ENCODE measurements at places on chromosomes 11 and 22.

GRCh38 chr11:46528445-46529094 lies 65.3 kb downstream of the AMBRA1 start:
- DNase-seq: no peak

GRCh38 chr11:72762641-72763304 lies 10.6 kb upstream of the ARAP1 start:
- no peak for DNase-seq

DNA sequence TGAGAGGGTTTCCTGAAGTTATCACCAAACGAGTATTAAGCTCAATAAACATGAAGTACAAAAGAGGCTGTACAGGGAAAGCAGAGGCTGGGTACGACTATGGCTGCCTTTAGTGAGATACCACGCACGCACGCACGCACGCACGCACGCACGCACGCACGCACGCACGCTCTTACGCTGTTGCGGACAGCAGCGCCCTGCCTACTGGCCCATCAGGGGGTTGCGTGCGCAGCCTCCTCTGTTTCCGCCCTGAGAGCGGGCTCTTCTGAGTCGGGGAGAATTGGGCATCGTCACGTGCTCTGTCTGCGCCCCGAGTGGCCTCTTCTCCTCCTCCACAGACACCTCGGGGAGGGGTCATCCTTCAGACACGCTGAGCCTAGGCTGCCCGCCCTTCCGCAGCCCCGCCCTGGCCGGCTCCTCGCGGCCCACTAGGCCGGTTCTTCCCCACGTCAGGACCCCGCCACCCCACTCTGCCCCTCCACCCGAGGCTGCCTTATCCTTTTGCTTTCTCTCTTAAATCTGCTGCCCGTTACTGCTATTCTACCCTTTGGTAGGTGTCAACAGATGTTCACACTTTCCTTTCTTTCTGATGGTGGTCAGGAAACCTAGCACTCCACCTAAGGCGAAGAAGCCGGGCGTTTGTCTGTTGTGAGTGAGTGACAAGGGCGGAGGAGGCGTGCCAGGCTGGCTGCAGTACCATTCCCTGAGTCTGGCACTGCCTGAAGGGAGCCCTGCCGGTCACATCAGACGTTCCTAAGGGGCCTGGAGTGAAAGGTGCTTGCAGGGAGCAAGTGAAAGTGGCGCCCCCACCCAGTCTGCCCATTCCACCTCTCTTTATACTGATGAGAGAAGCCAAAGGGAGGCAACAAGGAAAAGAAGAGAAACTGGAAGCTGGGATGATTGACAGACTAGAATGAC lies 300.4 kb upstream of the B3GAT1 start:
- no peak for DNase-seq

DNA sequence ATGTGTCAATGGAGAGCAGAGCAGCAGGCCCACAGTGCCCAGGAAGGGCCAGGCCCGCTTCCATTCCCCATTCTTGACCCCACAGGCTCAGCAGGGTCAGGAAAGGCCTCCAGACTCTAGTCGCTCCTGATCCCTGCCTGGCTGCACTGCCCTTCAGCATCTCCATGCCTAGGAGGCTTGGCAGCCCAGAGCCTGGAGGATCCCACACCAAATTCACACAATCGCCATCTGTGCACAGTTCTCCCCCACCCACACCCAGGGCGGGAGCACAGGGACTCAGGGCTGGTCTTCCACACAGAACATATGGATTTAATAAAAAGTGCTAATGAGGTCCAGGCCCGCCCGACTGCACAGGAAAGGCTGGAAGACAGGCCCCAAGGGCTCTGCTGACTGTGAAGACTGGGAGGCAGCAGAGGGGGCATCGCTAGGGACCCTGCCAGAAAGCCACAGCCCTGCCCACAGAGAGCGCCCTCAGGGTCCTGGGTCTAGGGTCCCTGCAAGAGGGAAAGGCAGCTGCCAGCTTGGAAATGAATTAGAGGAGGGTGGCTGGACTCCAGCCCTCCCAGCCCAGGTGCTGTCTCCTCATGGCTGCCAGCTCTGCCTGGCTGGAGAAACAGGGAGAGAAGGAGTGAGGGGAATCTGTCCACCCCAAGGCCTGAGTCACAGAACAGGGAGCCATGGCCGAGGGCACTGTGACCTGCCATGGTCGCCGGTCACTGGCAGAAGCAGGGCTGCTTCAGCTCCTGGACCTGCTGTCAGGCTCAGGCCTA lies 39.7 kb downstream of the DKK3 start:
- DNase-seq: no peak

DNA sequence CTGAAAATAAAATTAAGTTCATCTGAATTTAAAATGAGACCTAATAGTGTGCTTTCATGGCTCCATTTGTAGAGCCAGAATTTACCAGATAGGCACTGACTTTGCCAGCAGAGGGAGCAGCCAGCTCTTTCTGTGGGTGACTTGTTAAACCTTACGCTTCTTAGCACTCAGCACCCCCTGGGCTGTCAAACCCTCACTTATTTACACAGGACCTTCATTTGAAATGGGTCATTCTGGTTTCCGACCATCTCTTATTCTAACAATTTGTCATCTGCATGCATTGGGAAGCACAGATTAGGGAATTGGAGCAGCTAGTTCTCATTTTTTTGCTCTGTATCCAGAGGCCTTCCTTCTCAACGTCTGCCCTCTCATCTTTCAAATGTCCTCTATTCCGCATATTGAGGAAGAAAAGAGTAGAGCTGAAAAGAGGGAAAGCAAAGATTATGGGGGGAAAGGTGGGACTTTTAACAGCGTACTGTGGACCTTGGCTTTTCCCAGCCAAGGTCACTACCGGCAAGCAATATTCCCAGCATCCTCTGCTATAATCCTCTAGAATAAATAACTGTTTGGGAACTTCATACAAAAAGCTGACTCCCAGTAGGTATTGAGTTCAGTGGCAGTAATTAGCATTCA lies 3.1 kb downstream of the ASRGL1 start:
- DNase-seq: no peak

GRCh38 chr11:69317401-69318092 lies 23.6 kb downstream of the MYEOV start:
- no peak for DNase-seq

GRCh38 chr11:76825726-76826396 lies 34.9 kb upstream of the ACER3 start:
- no peak for DNase-seq

GRCh38 chr11:83681031-83681781 lies 395.0 kb upstream of the CCDC90B start:
- no peak for DNase-seq

DNA sequence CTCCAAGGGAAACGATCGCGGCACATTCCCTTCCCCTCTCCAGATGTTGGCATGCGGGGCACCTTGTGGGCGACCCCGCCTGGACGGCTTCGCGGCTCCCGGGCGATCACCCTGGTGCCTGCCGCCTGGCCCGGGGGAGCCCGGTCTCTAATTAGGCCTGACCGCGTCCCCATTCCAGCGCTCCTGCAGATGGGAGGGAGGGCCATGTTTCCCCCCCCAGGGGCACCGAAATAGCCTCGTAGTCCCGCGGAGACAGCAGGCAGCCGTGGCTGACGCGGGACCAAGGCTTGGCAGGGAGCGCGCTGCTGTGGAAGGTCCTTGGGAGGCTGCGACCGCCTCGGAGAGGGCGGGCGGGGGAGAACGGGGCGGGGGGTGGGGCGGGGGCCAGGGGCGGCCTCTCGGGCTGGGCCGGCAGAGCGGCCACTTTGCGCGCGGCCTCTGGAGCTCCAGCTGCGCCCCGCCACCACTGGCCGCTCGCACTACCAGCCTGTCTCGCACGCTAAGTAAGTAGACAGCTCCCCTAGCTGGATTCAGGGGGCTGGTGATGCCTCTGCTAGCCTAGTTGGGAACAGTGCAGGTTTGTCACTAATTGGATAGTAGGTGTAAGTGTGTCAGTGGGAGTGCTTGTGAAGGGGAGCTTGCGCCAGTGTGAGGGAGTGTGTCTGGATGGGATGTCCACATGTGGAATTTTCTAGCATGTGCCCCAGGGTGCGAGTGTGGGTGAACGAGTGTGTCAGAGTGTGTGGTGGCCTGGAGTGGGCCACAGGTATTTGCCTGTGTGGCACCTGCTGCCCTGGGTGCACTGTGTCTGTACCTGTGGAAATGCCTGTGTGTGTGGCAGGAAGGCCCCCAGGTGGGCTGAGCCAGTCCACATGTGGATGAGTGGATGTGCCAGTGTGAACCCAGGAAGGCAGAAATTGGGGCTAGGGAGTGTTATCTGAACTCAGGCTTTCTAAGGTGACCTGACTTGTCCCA lies at the start of gene INSC:
Gene INSC, plus strand, starts transcription at position 423 of the 975 bp plus-strand sequence. CDS start 34,252 bp downstream, outside the sequence.
- no peak for DNase-seq

GRCh38 chr11:94424662-94425061 lies 23.4 kb upstream of the GPR83 start:
- DNase-seq: no peak

- DNase-seq: no peak
These were observed 151.1 kb downstream of the FEZ1 start for GRCh38 chr11:125344846-125345420.

DNA sequence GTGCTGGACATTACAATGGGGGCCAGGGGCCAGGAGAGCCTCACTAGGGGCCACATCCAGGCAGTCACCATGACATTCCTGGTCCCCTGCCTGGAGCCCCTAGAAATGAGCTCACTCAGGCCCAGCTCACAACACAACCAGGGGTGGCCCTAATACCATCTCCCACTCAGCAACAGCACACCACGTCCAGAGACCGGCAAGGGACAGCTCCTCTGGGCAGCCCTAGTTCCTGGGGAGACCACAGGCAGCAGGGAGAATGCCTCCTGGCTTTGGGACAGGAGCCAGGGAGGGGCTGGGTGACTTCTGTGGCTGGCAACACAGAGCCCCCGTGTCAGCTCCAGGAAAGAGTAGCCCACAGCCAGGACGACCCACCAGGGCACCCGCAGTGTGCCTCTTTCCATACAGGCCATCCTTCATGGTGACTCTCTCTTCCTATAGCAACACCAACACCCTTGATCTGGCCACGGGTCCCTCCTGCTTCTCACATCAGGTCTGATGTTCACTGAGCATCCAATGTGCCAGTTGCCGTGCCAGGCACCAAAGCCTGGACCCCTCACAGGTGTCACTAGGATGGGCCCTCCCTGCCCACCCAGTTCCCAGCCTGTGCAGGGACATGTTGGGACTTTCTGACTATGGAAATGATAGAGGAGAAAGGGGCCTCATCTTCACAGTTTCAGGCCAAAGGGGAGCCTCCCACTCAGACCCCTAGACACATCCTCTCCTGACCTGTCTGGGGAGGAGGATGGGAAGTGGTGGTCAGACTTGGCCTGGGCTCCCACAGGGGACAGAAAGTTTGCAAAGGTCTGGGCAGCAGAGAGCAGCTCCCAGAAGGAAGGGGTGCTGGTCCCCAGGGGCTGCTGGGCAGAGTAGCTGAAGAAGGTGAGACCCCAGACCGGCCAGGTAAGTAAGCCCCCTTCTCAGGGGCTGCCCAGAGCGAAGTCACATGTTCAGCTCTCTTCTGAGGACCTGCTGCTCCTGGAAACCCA lies 43.2 kb downstream of the IGLL5 start:
- no peak for DNase-seq

- no peak for DNase-seq
These were observed 28.5 kb downstream of the DCDC1 start for GRCh38 chr11:31340903-31341572.

DNA sequence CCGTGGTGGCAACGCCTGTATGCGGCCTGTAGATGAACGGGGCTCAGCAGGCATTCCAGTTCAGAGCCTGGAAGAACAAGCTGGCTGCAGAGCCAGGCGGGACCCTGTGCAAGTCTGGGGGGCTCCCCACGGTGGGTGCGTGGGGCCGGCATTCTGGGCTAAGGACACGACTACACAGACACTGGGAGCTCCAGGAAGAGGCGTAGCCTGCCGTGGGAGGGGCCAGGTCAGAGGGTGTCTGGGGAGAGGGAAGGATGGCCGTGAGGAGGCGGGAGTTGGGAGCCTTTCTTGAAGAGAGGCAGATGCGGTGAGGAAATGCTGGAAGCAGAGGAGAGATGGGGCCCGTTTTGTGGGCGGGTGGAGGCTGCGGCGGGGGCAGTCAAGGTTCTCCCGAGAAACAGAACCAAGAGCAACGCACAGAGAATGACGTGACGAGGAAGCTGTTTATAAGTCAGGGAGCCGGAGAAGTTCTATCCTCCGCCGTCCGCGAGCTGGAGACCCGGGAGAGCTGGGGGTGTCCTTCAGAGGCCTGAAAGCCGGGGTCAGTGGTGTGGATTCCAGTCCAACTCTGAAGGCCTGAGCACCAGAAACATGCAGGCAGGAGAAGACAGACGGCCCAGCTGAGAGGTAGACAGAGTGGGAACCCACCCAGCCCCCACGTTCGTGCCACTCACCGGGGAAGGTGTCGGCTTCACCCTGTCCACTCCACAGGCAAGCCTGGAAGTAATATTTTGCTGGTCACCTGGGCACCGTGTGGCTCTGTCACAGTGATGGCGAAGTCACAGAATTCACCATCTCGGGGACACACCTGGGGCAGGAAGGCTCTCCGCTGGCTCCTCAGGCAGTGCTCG lies 529.6 kb downstream of the BRD1 start:
- DNase-seq: no peak

GRCh38 chr22:35547987-35548721 lies 7.5 kb downstream of the RASD2 start:
- DNase-seq: no peak

DNA sequence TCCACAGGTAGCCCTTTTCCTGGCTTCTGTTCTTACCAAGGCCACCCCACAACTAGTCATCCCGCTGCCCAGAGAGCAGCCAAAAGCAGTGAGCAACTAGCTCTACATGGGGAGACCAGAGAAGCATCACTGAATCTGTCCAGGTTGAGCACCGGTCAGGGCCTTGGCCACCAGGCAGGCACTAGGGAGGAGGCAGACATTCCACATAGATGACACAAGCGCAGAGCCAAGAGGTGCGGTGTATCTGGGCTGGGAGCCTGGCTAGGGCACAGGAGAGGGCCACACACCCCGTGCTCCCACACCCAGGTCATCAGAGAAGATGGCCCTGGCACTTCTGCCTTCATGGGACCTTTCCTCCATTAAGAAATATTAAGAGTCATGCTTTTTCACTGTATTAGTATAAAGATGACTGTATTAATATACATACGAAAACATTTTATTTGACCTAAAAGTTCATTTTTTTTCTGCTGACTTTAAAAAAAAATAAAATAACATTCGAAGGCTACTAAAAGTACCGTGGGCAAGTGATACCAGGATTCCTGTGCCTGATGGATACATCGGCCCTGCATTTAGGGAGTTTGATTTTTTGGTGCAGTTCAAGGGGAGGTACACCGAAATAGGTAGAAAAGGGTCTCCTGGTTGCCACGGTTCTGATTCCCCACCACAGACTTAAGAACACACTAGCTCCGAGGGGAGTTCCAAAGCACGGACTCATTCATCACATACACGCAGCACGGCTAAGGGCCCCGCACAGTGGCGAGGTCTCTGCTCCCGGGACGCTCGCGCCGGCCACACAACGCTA lies 1.2 kb downstream of the DGCR2 start:
- no peak for DNase-seq

DNA sequence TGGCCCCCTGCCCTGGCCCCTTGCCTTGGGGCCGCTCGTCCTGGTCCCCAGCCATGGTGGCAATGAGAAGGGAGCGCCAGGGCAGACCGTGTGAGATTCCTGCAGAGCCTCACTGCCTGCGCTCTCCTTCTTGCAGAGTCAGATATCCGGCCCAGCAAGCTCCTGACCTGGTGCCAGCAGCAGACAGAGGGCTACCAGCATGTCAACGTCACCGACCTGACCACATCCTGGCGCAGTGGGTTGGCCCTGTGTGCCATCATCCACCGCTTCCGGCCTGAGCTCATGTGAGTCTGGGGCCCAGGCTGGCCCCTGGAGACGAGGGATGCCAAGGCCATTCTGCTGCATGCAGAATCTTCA lies 114.1 kb downstream of the MICAL2 start:
- DNase-seq: peak; percentile 54

- DNase-seq: no peak
These were observed 68.0 kb downstream of the ETS1 start for GRCh38 chr11:128519338-128519737.
